ENCODE measurements at places on chromosomes 3 and 15. TPM values are rescaled to one million over a fixed set of nuclear protein-coding genes. Genes with fewer than 3 reads are reported as not detected.

The PLCL2 gene
- 4.7 TPM for total RNA-seq

The MOBP gene
- 0.16 TPM for total RNA-seq

The SLC38A3 gene
- not detected for total RNA-seq

The CISH gene
- 0.57 TPM for total RNA-seq

The ASB14 gene
- total RNA-seq, result not detected

The MUSTN1 gene
- total RNA-seq, result 0.28 TPM

The GALNT15 gene
- total RNA-seq, result not detected

The HRG gene
- not detected for total RNA-seq

The RBP2 gene
- total RNA-seq, result not detected

The P2RY1 gene
- total RNA-seq, result 0.50 TPM

The ADAMTS9 gene
- total RNA-seq, result 0.49 TPM

The GHSR gene
- not detected for total RNA-seq

The GPR62 gene
- total RNA-seq, result not detected

The SLC9C1 gene
- not detected for total RNA-seq

The LSMEM2 gene
- total RNA-seq, result not detected

The PPP1R14D gene
- 0.33 TPM for total RNA-seq

The TGM4 gene
- 0.07 TPM for total RNA-seq

The ADAMTS17 gene
- total RNA-seq, result 0.21 TPM

The NANOGP8 gene
- total RNA-seq, result not detected

The KIF9 gene
- 23.8 TPM for total RNA-seq

The VIPR1 gene
- total RNA-seq, result 0.83 TPM

The PRRT3 gene
- total RNA-seq, result 1.9 TPM

The ATP13A5 gene
- not detected for total RNA-seq

The NR2C2 gene
- 20.4 TPM for total RNA-seq

The SLC22A13 gene
- not detected for total RNA-seq

The ACKR2 gene
- not detected for total RNA-seq

The CLDN11 gene
- 0.21 TPM for total RNA-seq

The MCTP2 gene
- total RNA-seq, result not detected

The PLD1 gene
- total RNA-seq, result 15.2 TPM

The FAIM gene
- 28.8 TPM for total RNA-seq

The ADAMTSL3 gene
- 0.19 TPM for total RNA-seq

The ZNF860 gene
- 1.1 TPM for total RNA-seq

The PLSCR5 gene
- not detected for total RNA-seq

The SAXO2 gene
- 2.2 TPM for total RNA-seq

The CCDC13 gene
- 0.41 TPM for total RNA-seq

The ACTRT3 gene
- 3.1 TPM for total RNA-seq

The A4GNT gene
- not detected for total RNA-seq

The STRIT1 gene
- not detected for total RNA-seq

The MINAR1 gene
- total RNA-seq, result 0.30 TPM

The FAM131A gene
- total RNA-seq, result 10.4 TPM

The CAND2 gene
- 0.41 TPM for total RNA-seq

The PODXL2 gene
- 11.3 TPM for total RNA-seq

All from A549 treated with Mapracorat at 1 μM for 4 hours (cell line).